ENCODE measurements at places on chromosomes 3 and 15.

GRCh38 chr3:9690451-9691450 is 12.9 kb upstream of the CPNE9 start:
- DNase-seq: peak; percentile 81

DNA sequence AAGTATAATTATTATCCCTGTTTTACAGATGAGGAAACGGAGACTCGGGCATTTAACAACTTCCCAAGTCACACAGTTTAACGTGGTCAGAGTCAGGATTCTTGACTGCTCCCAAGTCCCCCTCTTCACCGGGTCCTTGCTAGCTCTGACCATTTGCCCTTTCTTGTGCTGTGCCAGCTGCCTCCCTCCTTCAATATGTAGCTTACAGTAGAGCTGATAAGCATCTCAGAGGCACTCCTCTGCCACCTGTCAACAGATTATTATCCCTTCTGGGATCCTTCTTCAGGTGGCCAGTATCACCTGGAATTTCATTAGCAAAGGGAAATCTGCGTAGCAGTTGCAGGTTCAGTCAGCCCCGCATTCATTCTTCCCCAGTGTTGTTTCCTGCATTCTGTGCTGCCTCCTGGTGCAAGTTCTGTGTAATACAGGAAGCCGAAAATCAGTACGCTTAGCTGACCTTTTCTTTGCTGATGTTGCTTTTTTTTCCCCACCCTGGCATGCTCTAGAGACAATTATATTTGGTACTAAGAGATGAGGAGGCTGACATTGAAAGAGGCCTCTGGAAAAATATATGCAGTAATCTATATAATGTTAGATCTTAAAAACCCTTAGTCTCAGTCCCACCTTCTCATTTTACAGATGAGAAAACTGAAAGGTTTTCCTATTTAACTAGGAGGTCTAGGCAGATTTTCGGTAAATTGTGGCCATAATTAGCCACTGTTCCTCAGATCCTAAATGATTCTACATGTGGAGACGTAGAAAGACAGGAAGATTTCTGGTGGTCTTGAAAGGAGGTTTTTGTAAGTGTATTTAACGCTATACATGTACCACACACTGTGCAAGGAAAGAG is 24.8 kb downstream of the TMOD2 start:
- peak; percentile 58 for DNase-seq

DNA sequence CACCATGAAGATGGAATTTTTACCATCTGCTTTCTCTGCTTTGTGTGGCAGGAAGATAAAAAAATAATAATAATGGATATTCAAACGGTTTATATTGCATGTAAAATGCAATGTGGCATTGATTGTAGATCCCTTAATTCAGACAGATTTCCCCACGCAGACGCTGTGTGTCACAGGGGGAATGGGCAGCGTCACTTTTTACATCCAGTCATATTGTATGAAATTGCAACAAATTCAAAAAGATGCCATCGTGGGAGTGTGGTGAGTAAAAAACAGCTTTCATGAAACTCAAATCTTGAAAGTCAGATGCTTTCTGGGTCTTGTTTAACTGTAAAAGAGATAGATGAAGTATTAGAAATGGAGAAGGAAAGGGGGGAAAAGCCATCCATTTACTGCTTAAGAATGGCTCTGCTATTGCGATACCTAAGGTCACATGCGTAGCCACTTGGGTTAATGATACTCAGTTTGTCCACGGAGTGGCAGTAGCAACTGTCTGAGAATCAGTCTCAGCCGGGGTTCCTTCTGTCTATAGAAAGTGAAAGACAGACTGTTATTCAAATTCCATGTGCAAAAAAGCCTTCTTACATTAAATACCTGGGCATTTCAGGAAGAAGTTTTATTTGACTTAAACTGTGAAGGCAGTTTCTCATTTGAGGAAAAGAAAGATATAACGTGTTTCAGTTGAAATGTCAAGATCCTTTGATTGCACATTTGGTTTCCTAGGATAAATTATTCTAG is 28.5 kb downstream of the BTD start:
- DNase-seq: peak; percentile 86

- no peak for DNase-seq
These were observed 319.9 kb upstream of the GRM7 start for GRCh38 chr3:6540981-6541380.

DNA sequence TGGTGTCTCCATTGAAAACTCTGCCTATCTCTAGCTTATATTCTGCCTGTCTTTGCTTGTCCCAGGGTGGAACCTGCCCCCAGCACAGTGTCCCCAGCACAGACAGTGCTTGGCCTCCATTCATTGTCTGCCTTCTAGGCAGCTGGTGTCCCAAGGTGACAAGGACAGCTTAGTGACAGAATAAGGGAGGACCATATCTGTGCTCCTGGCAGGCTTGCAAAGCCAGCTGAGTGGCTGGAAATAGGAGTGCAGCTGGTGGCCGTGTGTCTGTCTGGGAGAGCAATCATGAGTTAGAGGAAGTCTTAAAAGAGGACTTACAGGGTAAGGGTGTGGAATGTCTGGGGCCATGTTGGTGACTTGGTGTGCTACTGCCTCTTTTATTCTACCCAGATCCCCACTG is 33.4 kb downstream of the SCN5A start:
- no peak for DNase-seq

DNA sequence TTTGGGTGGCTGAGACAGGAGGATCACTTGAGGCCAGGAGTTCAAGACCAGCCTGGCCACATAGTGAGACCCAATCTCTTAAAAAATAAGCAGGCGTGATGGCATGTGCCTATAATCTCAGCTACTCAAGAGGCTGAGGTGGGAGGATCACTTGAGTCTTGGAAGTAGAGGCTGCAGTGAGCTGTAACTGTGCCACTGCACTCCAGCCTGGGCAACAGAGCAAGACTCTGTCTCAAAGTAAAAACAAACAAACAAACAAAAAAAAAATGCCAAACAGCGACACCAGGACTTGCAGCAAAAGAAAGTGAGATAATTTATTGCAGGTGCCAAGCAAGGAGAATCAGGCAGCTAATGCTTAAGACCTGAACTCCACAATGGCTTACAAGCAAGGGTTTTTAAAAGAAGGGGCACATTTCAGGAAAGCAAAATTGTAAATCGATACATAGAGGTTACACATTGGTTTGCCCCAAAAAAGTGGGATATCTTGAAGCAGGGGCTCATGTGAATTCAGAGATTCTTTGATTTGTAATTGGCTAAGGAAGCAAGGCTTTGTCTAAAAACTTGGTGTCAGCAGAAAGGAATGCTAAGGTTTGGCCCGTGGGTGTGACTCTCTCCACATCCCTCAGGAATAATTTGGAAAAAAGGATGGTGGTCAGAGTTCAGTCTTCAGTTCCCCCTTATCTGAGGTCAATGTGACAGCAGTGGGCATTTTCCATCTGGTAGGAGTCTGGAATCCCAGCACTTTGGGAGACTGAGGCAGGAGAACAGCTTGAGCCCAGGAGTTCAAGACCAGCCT is 5.2 kb upstream of the MPI start:
- DNase-seq: no peak

- no peak for DNase-seq
These were observed 39.3 kb downstream of the RFTN1 start for GRCh38 chr3:16474216-16474615.

GRCh38 chr15:69576035-69576526 is 123.5 kb downstream of the RPLP1 start:
- DNase-seq: peak; percentile 60

- no peak for DNase-seq
These were observed 26.6 kb downstream of the CGGBP1 start for GRCh38 chr3:88032245-88032644.

DNA sequence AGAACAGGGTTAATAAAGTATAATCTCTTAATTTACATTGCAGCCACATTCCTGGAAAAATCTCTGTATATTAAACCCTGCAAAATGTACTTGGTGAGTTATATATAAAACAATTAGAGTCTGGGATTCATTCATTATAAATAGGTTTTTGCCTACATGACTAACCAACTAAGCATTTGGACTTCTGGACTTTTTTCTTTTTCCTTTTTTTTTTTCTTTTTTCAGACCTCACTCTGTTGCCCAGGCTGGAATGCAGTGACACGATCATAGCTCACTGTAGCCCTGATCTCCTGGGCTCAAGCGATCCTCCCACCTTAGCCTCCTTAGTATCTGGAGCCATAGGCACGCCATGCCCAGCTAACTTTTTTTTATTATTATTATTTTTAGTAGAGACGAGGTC is 4.5 kb downstream of the DNAJC13 start:
- DNase-seq: no peak

GRCh38 chr3:75144406-75144805 is 519.7 kb upstream of the FRG2C start:
- no peak for DNase-seq

DNA sequence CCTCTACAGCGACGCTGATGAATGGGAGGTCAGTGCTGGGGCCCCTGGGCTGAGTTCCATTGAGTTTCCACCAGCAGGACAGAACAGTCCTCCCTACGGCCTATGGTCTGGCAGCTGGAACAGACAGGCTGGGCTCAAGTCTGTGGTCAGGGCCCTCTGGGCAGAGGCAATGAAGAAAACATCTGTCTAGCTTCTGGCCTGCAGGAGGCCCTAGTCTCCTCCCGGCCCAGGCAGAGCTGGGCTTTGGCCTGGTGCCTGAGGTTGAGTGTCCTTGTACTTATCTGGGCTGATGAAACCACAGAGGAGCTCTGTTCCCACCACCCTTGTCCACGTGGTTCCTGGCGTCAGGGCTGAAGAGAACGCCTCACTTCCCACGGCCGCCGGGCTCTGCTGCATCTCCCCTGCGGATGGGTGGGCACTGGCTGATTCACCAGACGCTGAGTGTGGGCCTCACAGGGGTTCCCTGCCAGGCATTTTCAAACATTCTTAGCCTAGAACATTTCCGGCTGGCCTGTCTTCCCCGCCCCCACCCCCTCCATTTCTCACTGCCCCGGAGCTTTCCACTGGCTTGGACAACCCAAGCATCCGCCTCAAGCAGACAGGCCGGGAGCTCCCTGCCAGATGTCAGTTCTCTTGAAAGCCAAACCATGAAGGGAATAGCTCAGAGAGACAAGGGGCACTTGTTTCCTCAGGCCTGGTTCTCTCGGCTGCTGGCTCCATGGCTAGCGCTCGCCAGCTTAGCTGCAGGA is 20.3 kb downstream of the PPCDC start:
- DNase-seq: peak; percentile 24

GRCh38 chr3:50665081-50665840 is 9.5 kb upstream of the DOCK3 start:
- no peak for DNase-seq

GRCh38 chr3:72960812-72961518 is 35.6 kb upstream of the PPP4R2 start:
- no peak for DNase-seq

All from germinal center (tissue), 1 donor.